Activated CD8-positive, alpha-beta memory T cell treated with anti-CD3 and anti-CD28 coated beads for 48 hours (primary cell): ENCODE measurements at places on chromosomes 16 and 17.
A peak's percentile ranks its signal among the peaks of the same experiment; 100 is the strongest.

DNA sequence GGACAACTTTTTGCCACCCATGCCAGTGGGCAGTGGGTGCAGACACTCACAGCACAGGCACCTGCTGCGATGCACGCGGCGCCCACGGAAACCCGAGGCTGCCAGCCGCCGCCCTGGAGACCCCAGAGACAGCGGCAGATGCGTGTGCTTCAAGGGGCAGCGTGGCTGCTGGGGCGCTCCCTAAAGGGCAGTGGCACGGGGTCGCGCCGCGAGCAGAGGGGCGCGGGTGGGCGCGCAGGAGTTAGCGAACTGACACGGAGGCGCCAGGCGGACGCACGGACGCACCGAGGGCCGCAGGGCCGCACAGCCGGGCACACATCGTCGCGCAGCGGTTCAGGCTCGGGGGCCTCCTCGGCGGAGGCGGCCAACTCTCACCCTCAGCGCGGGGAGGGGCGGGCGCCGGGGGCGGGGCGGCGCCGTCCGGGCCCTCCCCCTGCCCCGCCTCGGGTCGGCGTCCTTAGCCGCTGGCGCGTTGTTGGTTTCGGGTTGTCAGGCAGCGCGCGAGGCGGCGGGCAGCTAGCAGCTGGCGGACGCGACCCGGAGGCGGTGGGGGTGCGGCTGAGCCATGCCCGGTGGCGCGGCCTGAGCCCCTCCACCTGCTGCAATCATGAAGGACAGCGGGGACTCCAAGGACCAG is at the start of gene KIF19:
TSS of gene KIF19 (plus strand) at position 484 of the 637 bp plus-strand sequence. CDS start at position 608, 124 bp downstream.
- peak; percentile 22 for DNase-seq

DNA sequence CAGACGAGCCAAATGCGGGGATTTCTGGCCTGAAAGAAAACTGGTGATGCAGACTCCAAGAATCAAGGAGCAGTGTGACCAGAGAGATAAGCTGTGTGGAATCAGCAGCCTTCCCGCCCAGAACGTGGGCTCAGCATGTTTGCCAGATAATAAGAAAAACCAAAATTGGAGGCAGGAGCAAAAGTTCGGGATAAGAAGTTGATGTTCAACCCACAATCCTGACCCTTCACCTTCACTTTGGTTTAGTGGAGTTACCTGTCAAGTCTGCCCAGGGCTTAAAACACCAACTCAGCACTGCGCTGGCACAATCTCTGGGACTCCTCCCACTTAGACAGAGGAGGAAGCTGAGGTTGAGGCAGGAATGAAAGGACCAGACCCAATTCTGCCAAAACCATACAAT is 3.1 kb downstream of the SLC43A2 start:
- no peak for DNase-seq

DNA sequence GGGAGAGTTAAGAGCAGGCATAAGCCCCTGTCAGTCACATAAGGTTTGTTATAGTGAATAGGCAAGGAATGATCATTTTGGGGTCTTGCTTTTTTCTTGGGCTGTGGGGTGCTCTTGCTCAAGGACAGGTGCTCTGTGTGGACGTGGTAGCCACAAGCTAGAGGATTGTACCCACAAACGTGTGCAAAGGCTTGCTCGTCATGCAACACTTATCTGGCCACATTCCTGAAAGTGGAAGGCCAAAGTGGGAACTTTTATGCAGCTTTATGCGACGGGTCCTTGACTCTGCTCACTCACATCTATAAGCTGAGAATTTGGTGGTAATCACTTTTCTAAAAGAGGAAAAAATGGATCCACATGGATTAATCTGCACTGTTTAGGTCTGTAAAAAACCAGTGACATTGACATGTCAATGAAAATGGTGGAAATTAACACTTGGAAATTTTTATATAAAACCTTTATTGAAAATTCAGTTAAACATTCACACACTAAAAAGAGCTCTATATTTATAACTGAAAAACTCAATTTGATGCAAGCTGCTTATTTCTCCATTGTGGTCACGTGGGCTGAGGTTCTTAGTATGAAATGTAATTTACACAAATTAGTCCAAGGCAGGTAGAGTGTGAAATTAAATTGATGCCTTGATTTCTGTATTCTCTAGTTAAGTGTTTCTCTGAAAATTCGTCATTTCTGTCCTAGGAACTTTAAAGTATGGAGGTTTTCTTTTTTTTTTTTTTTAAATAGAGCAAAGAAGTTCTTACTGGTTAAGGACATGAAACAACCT is 162.3 kb downstream of the MSI2 start:
- no peak for DNase-seq

DNA sequence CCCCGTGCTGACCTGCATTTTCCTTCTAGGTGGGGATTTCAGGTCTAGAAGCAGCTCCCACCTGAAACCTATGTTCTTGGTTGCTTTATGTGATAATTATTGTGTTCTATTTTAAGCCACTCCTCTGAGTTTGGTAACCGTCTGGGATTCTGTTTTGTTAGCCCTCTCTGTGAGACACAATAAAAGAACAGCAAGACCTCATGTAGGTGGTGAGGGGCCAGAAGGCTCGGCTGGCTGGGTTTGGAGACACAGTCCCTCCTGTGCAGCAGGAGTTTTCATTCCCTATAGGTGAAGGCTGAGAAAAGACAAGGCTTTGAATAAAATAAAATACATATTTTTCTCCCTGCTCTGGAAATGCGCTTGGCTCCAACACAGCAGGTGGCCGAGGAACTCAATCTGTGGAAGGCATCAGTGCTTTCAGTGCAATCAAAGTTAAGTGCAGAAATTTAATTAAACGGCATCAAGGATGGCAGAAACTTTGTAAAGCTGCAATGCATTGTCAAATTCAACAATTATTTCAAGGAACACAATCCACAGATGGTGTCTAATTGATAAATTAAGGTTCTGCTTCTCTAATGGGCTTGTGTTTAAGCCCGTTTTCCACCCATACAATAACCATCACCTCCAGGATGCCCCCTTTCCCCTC is 107.8 kb downstream of the MSI2 start:
- DNase-seq, result no peak
